CD4-positive, alpha-beta T cell treated with Interleukin-2 at 100 ng/mL for 4 hours (primary cell): ENCODE measurements at places on chromosomes 16 and 17.

DNA sequence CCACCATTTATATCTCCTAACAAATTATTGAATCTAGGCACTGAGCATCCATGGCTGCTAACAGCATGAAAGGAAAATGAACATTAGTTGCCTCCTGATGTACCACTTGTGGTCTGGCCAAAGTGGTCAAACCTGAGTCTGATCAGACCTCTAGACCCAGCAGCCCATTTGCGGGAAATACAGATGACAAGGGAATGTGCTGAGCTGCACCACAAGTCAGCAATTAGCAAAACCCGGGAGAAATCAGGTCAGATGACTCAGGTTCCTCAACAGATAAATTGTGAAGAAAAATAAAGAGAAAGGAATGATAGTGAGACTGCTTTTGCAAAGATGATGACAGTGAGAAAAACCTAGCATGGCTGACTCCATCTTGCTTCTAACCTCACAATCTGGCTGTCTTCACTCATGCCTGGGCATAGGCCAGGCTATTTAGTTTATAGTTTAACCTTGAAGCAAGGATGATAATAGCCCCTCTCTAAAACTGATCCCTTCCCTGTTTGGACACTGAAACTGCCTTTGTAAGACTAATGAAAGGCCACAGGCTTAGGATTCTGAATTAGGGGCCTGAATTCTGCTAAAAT, 142.7 kb upstream of the ASIC2 start:
- DNase-seq: no peak

- DNase-seq: peak; percentile 57
Measured at GRCh38 chr16:68265078-68265920, 973 bp downstream of the SLC7A6 start.

DNA sequence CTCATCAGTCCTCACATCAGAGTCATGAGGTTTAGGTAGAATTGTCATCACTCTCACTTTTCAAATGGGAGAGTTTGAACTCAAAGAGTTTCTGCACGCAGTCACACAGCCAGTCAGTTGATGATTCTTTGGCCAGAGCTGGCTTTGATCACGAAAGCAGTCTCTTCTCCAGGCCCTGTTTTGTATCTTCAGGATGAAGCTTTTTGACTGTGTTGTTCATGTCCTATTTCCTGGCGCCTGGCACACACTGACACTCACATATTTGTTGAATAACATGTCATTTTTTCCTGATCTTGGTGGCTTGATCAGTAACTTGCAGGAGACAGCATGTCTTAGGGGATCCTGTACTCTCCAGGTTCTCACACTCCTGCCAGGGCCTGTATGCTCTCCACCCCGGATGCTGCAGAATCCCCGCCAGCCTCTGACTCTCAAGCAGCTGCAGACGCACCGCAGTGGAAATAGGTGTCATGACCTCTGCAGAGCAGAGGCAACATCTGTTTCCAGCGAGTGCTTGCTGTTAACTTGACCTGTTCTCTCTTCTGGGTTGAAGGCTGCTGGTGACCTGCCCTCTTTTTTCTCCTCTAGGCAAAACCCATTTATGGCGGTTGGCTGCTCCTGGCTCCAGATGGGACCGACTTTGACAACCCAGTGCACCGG, 33.0 kb downstream of the MPRIP start:
- no peak for DNase-seq

DNA sequence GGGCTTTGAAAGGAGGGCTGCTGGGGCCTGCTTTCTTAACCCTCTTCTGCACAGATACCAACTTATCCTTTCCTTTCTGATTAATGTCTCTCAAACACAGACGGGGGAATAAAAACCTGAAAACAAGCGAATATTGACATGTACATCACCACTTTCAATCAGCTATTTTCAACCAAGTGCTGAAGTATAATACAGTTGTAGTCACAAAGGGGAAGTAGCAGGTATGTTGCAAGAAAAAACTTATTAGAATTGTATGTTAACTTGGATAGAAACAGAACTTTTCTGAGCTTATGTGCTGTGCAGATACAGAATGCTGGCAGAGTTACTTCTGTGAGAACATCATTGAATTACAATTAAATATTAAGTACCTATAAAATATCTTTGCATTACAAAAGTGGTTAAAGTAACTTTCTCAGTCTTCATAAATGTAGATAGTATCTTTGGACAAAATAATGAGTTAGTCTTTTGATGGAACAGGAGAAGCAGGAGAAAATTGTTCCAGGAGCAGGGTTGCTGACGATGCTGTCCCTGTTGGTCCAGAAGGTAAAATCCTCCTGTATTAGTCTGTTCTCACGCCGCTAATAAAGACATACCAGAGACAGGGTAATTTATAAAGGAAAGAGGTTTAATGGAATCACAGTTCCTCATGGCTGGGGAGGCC, 59.5 kb downstream of the RPTOR start:
- no peak for DNase-seq

DNA sequence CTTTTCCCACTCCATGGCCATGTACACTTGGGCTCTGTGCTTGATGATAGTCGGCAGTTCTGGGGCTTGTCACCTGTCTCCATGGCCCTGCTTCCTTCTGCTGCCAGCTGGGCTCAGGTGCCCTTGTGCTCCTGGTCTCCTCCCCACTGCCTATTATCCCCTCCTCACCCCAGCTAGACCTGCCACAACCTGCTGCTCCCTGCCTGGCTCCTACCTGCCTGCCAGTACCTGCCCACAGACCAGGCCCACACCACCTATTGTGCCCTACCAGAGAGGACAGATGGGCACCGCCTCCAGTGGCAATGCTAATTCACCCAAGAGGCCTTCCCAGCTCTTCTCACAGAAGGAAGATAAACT, 538 bp upstream of the RAPGEFL1 start:
- no peak for DNase-seq

- DNase-seq: no peak
Measured at GRCh38 chr16:55301385-55302008, 22.5 kb upstream of the IRX6 start.

DNA sequence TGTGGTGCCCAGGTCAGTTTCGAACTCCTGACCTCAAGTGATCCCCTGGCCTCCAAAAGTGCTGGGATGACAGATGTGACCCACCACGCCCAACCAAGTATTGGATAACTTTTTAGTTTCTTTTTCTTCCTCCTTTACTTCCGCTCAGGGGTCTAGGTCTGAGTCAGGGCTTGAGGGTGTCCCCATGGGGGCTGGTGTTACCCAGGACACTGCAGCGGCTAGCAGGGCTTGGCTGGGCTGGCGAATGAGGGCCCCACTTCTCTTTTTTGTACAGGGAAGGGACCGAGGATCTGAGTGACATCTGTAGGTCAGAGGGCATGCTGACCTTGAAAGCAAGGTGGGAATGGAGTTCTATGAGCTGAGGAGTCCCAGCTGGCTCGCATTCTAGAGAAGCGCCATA, 24.9 kb downstream of the RAB11FIP3 start:
- DNase-seq: no peak

- no peak for DNase-seq
Measured at GRCh38 chr16:65070831-65071432, 50.9 kb downstream of the CDH11 start.

DNA sequence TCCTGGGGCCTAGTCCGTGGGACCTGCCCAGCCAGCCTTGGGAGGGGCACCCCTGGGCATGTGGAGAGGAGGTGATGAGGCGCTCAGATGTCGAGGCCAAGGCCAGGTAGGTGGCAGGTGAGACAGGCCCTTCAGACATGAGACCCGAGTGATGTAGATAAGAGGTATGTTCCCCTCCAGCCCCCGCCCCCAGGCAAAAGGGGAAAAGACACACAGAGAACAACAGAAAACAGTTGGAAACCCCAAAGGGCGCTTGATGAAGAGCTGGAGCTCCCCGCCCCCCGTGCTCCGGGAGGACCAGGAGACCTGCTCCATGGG, 95.4 kb upstream of the CBX4 start:
- DNase-seq: no peak

GRCh38 chr17:63928172-63928666, 3.9 kb downstream of the CD79B start:
- no peak for DNase-seq

- DNase-seq: no peak
Measured at GRCh38 chr17:73121506-73121905, 29.0 kb upstream of the SLC39A11 start.
